ENCODE measurements at places on chromosomes 3 and 15.
A peak's percentile ranks its signal among the peaks of the same experiment; 100 is the strongest.

- no peaks in the 10 kb centered on the region for H3K36me3 ChIP-seq
- no peak for DNase-seq
- H3K27me3 ChIP-seq, result no peaks in the 10 kb centered on the region
- H3K4me3 ChIP-seq, result no peak overlapping the region
- no peak overlapping the region for H3K27ac ChIP-seq
These were observed 33.8 kb upstream of the BLM start for GRCh38 chr15:90683371-90683770.

DNA sequence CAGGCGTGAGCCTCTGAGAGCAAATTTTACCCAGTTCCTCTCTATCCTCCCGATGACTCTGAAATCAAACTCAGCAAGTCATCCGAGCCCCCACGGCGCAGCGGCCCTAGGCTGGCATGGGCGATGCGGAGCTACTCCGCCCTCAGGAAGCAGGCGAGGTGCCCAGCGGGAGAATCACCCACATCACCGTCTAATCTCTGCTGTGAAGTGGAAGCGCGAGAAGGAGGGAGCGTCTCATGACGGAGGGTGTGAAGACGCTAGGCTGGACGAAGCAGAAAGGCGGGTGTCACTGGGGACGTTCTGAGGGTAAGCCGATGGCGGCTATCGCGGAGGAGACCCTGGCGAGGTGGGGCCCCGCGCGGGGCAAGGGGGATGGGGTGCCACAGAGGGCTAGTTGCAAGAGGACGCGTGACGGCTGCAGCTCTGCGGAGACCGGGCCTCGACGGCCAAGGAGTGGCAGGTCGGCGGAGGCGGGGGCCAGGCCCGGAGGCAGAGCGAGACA is 9.1 kb upstream of the GNAI2 start:
- peak overlapping the region; percentile 51 for H3K4me3 ChIP-seq
- peak overlapping the region; percentile 20 for H3K27ac ChIP-seq
- H3K36me3 ChIP-seq, result no peaks in the 10 kb centered on the region
- H3K4me1 ChIP-seq, result peaks cover 18% of the 10 kb centered on the region
- DNase-seq, result peak; percentile 72

GRCh38 chr3:195255571-195256501 is 15.1 kb downstream of the XXYLT1 start:
- no peaks in the 10 kb centered on the region for H3K27me3 ChIP-seq
- peaks cover 56% of the 10 kb centered on the region for H3K4me1 ChIP-seq
- H3K36me3 ChIP-seq, result peaks cover 2% of the 10 kb centered on the region
- H3K27ac ChIP-seq, result no peak overlapping the region
- no peak for DNase-seq

DNA sequence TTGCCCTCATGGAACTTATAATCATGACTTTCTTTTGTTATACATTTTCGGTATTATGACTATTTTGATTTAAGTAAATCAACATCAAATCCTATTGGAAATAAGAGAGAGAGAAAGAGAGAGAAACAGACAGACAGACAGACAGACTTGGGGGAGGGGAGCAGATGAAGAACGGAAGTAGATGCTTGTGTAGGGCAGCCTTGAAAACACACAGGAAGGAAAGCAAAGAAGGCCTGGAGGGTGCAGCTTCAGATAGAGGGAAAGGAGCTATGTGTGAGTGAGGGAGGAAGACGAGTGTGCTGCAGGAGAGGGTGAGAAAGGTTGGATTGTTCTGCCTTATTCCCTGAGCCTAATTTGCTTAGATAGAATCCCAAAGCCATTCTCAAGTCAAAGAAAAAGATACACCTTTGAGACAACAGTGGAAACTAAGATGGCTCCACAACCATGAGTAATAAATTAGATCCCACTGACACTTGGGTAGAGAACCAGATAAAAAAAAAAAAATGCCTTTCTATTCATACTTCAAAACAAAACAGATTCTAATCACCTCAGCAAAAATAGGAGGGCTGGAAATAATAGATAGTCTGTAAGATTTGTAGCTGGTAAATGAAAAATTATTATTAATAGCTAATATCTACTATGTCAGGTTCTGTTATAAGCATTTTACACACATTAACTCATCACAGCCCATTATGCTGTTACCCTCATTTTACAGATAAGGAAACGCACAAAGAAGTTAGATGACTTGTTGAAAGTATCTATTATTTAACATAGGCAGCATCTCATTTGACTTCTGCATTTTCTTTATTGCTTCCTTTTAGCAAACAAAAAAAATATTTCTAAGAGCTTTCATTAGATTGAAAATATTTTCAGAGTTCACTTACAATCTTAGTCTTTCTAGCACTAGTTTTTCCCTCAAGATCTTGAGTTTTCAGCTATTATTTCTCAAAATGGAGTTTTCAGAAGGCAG is 214.1 kb downstream of the TNIK start:
- DNase-seq, result no peak
- peaks cover 3% of the 10 kb centered on the region for H3K4me1 ChIP-seq
- H3K27ac ChIP-seq, result no peak overlapping the region
- no peaks in the 10 kb centered on the region for H3K36me3 ChIP-seq
- no peak overlapping the region for H3K4me3 ChIP-seq

- H3K36me3 ChIP-seq, result peaks cover 6% of the 10 kb centered on the region
- no peaks in the 10 kb centered on the region for H3K27me3 ChIP-seq
- peaks cover 28% of the 10 kb centered on the region for H3K4me1 ChIP-seq
- no peak for DNase-seq
- peak overlapping the region; percentile 57 for H3K27ac ChIP-seq
- no peak overlapping the region for H3K4me3 ChIP-seq
These were observed 7.0 kb downstream of the SEMA6D start for GRCh38 chr15:47724346-47724745.

- H3K4me1 ChIP-seq, result peaks cover 22% of the 10 kb centered on the region
- H3K36me3 ChIP-seq, result no peaks in the 10 kb centered on the region
- peaks cover 20% of the 10 kb centered on the region for H3K27me3 ChIP-seq
- DNase-seq, result peak; percentile 50
- H3K27ac ChIP-seq, result no peak overlapping the region
These were observed 57.3 kb upstream of the PLXNA1 start for GRCh38 chr3:126925411-126926171.

GRCh38 chr3:178526291-178526690 is 9.9 kb upstream of the KCNMB2 start:
- no peaks in the 10 kb centered on the region for H3K27me3 ChIP-seq
- H3K27ac ChIP-seq, result peak overlapping the region; percentile 87
- H3K4me1 ChIP-seq, result peaks cover 2% of the 10 kb centered on the region
- no peaks in the 10 kb centered on the region for H3K36me3 ChIP-seq
- DNase-seq, result peak; percentile 97

- no peaks in the 10 kb centered on the region for H3K4me1 ChIP-seq
- DNase-seq, result no peak
- no peak overlapping the region for H3K4me3 ChIP-seq
- peaks cover 19% of the 10 kb centered on the region for H3K27me3 ChIP-seq
- H3K27ac ChIP-seq, result no peak overlapping the region
These were observed 33.5 kb downstream of the RASGRF1 start for GRCh38 chr15:79057050-79057449.

DNA sequence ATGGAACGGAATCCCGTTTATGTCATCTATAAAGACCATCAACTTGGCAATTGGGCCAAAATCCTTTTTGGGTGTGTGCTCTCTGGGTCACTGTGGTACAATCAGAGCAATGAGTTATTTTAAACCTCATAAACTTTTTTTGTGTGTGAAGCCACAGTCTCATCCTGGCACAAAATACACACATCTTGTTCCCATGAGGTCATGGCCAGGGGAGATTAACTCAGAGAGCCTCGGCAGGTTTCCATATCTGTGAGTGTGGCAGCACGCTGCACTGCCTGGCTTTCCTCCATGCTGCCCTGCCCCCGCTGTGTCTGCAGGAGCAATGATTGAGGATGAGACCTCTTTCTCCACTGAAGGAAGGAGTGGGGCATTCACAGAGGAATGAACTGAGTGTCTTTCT is 54.0 kb upstream of the DLG1 start:
- no peak overlapping the region for H3K4me3 ChIP-seq
- peak; percentile 81 for DNase-seq
- peaks cover 51% of the 10 kb centered on the region for H3K4me1 ChIP-seq
- H3K27me3 ChIP-seq, result peaks cover 4% of the 10 kb centered on the region

DNA sequence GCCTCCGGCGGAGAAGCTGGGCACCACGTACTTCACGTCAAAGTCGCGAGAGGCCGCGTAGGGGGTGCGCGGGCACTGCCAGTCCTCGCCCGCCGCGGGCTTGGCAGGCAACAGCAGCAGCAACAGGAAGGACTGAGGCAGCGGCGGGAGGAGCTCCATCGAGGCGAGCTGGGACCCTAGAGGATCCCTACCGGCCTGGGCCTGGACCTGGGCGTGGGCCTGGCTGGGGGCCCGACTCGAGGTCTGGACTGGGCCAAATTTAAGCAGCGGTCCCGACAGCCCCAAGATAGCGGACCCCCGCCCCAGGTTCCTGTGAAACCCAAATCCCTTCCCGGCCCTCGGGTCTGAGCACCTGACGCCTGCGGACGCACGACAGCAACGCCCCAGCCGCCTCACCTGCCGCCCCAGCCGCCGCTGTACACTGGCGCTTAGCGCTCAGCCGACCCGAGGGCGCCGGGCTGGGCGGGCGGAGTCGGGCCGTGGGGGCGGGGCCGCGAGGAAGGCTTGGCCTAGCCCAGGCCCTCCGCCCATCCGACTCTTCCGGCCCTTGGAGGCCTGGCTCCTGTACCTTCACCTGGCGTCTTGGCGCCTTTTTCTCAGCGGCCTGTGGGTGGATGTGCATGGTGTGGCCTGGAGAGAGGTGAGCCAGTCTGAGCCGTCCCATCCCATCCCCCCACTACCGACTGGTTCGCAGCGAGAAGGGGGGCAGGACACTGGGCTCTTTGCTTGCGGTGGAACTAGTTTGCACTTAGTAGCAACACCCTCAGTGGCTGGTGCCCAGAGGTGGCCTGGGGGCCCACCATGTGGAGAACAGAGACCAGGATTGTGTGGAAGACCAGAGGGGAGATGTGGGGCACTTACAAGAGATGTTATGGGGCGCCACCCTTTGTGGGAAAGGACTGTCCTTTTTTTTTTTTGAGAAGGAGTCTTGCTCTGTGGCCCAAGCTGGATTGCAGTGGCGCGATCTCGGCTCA is at the start of gene MST1R:
Gene MST1R, minus strand, starts transcription at position 423 of the 974 bp plus-strand sequence. Its CDS starts 264 bp downstream, at position 159.
- H3K4me3 ChIP-seq, result peak within 1 kb of the TSS; percentile 34
- H3K27ac ChIP-seq, result peak within 1 kb of the TSS; percentile 13
- peaks cover 34% of the 10 kb centered on the region for H3K4me1 ChIP-seq

GRCh38 chr15:58588096-58588495 is 156.3 kb downstream of the LIPC start:
- no peak overlapping the region for H3K27ac ChIP-seq
- no peak overlapping the region for H3K4me3 ChIP-seq
- no peaks in the 10 kb centered on the region for H3K36me3 ChIP-seq

DNA sequence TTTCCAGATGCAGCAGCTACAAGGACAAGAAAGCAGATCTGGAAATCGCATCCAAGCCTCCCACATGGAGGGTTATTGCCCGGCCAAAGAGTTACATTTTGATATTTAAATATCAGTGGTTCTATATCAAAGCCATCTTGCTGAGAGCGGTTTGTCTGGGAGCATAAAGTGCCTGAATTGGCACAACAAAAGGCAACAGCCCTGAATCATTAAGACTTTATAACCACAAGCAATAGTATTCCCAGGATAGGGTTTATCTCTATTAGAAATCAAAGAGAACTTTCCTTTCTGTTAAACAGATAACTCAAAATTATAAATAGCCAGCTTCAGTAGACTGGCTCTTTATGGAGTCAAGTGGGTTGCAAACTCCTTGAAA is 564.7 kb downstream of the ROBO1 start:
- H3K36me3 ChIP-seq, result no peaks in the 10 kb centered on the region
- H3K27ac ChIP-seq, result no peak overlapping the region
- no peaks in the 10 kb centered on the region for H3K27me3 ChIP-seq
- no peak overlapping the region for H3K4me3 ChIP-seq
- DNase-seq, result peak; percentile 49

GRCh38 chr15:100768501-100768931 is 111.1 kb upstream of the ALDH1A3 start:
- H3K4me1 ChIP-seq, result peaks cover 72% of the 10 kb centered on the region
- DNase-seq, result no peak
- H3K27ac ChIP-seq, result no peak overlapping the region

- H3K4me1 ChIP-seq, result no peaks in the 10 kb centered on the region
- no peaks in the 10 kb centered on the region for H3K27me3 ChIP-seq
- H3K4me3 ChIP-seq, result no peak overlapping the region
- DNase-seq, result no peak
- no peaks in the 10 kb centered on the region for H3K36me3 ChIP-seq
These were observed 12.3 kb upstream of the NR1I2 start for GRCh38 chr3:119769394-119770149.

GRCh38 chr15:68295014-68295805 is 17.7 kb downstream of the FEM1B start:
- peaks cover 16% of the 10 kb centered on the region for H3K36me3 ChIP-seq
- no peak for DNase-seq
